Activated CD8-positive, alpha-beta T cell treated with anti-CD3 and anti-CD28 coated beads, Interleukin-2, amount 10 ng/mL, durations not matched to agents 7 days and 5 days (primary cell): ENCODE measurements at places on chromosomes 12 and 14. TPM values are rescaled to one million over a fixed set of nuclear protein-coding genes. Genes with fewer than 3 reads are reported as not detected.

- no peak overlapping the region for H3K4me3 ChIP-seq
- H3K27me3 ChIP-seq: peaks cover 38% of the 10 kb centered on the region
- no peak for DNase-seq
- no peaks in the 10 kb centered on the region for H3K4me1 ChIP-seq
- H3K36me3 ChIP-seq: no peaks in the 10 kb centered on the region
Observed at GRCh38 chr12:97466621-97467020, 4.0 kb downstream of the RMST start.

Gene MDGA2
- total RNA-seq: not detected

DNA sequence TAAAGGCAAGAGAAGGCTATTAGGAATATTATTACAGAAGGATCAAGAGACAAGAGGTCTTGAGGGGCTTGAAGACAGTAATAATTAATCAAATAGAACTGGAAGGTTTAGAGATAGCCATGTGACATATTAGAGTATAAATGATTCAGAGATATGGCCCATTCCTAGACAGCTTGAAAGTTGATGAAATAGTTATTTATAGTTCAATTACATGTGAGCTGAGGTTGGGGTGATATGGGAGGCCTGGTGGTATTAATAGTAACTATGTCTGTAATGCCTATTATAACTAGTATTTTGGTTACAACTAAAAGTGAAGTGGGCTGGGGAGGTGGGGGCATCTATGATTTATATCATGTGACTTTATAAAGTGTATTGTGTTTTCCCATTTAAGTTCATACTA is 14.1 kb upstream of the MIS18BP1 start:
- no peak overlapping the region for H3K4me3 ChIP-seq
- no peak overlapping the region for H3K27ac ChIP-seq
- no peaks in the 10 kb centered on the region for H3K4me1 ChIP-seq
- DNase-seq: no peak
- no peaks in the 10 kb centered on the region for H3K36me3 ChIP-seq

Gene PRKCH
- 343 TPM for total RNA-seq

- no peaks in the 10 kb centered on the region for H3K4me1 ChIP-seq
- no peaks in the 10 kb centered on the region for H3K36me3 ChIP-seq
- no peak overlapping the region for H3K27ac ChIP-seq
- no peak for DNase-seq
Observed at GRCh38 chr14:96727073-96727472, 70.1 kb upstream of the VRK1 start.

Gene ADAM21
- not detected for total RNA-seq
